Stimulated activated CD4-positive, alpha-beta T cell treated with anti-CD3 and anti-CD28 coated beads, Interleukin-12 subunit alpha, Interleukin-12 subunit beta, amount 100 ng/mL, for 24 hours (primary cell): ENCODE measurements at places on chromosomes 3 and 15.

DNA sequence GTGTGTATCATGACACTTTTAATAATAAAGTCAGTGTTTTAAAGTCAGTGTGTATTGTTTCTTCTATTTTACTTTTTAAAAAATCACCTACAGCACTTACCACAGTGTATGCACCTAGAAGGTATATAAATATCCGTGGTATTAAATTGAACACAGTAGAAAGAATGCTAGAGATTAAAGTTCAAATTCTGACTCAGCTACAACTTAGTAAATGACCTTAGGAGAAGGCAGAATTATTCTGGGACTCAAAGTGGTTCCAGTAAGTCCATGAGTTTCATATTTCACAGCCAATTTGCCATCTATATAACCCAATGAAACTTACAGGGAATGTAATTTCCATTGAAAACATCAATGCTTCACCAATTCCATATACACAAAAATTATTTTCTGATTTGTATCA, 52.7 kb upstream of the MAP4 start:
- DNase-seq = no peak

DNA sequence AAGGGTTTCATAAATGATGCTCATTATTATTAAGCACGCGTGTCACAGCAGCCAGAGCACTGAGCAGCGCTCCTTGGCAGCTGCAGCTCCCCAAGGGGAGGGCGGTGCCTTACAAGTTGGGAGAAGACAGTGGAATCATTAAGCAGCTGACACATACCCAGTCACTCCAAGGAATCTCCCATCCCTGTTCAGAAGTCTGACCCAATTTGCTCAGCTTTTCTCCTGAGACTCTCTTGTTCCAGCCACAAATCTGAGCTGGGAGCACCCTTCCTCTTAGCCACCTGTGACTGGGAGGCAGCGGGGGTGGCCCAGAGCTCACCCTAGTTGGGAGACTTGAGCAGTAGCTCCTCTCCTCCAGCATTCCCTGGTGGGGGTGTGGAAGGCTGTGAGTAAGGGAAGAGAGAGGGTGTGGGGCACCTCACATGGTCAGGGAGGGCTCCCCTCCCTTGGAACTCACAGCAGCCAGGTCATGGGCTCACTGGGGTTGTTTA, 64.3 kb downstream of the DUT start:
- DNase-seq = no peak

DNA sequence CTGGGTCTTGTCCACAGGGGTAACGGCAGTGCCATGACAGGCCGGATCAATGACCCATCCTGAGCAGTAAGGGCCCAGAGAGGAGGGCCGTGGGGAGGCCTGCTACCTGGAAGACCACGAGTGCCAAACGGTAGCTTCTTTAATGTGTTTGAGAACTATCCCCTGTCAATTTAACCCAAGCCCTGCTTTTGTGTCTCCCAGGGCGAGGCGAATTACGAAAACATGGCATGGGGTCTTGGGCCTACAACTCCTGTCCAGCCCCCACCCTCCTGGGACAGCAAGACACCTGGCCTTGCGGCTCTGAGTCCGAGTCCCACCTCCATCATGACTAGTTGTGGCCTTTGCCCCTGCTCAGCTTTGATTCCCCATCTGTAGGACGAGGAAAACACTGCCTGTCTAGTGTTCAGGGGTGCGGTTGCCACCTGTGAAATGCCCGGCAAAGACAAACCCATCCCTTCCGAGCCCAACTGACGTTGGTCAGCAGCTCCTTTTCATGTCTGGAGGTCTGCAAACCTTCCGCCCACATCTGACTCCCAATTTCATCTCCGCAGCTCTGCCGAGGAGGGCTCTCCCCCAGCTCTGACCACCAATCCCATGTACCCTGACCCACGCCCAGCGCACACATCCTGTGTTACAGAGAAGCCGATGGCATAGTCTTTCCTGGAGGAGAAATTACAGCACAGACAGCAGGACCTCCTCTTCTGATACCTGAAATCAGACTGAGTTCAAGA, 28.9 kb upstream of the SNRPA1 start:
- no peak for DNase-seq

DNA sequence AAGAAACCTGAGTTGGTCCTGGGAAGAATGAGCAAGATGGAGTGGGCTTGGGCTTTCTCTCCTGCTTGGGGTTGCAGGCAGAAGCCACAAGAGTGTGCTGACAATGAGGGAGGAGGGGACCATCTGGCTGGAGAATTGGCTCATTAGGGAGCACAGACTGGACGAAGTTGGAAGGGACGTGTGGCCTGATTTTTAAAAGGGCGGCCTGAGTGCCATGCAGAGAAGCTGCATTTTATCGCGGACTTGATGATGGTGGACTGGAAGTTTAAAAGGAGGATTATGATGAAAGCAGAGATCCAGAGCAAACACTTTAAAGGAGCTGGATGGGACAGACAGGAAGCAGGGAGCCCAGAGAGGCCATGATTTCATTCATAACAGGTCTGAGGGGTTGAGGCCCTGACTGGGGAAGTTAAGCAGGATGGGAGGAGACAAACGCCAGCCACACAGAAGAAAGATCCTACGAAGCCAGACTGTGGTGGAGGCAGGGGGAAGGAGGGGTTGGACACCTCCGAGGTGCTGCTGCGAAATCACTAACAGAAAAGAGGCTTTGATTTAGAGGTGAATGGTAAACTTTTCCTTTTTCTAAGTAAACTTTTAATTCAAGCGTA, 23.6 kb downstream of the TLNRD1 start:
- no peak for DNase-seq

DNA sequence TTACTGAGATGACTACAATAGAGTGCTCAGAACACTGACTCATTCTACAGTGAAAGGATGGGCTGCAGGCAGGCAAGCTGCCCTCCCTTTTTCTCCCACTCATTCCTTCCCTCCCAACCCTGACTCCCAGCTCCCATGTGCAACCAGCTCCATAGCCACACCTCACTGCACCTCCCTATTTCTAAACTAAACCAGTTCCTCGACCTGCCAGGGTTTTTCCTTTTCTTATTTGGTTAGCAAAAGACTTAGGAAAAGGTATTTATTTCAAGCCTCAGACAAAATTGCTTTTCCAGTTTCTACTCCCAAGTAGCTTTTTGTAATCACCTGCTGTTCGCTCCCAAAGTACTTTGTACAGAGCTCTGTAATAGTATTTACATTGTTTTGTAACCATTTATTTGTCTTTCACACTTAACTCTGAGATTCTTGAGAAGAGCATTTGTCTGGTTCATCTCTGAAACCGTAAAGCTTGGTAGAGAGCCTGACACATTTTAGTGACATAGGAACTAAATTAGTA, 2.2 kb downstream of the AADAC start:
- no peak for DNase-seq

DNA sequence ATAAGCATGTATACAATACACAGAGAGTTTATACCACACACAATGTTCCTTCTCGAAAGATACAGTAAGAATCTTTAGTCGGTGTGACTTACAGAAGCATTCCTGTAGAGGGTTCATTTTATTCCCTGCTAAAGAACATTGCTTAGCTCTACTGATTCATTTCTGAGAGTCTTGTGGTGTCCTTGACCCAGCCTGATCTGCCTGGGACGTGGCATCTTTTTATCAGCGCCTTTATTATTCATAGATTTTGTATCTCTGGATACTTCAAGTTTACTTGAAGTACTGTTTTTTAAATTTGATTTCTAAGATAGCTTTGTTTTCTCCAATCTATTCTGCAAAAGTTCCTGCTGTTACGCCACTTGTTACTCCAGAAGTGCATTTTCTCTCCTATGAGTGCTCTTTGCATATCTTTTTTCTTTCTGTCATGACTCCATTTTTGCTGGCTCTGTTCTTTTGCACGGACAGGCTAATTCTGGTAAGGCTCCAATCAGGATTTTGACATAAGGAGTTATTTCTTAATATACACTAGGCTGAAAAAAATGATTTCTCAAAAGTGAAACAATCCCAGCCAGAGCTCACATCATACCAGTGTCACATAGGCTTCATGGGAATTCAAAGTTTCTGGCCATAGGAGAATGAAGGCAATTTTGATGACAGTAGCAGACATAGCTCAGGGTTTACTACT, 114.5 kb upstream of the TNIK start:
- DNase-seq = no peak

- no peak for DNase-seq
Measured at GRCh38 chr15:38349251-38349650, 96.6 kb downstream of the SPRED1 start.

- DNase-seq = no peak
Measured at GRCh38 chr3:95123104-95123503, 1060.2 kb downstream of the NSUN3 start.

GRCh38 chr3:113717308-113717707, 20.9 kb upstream of the USF3 start:
- no peak for DNase-seq

DNA sequence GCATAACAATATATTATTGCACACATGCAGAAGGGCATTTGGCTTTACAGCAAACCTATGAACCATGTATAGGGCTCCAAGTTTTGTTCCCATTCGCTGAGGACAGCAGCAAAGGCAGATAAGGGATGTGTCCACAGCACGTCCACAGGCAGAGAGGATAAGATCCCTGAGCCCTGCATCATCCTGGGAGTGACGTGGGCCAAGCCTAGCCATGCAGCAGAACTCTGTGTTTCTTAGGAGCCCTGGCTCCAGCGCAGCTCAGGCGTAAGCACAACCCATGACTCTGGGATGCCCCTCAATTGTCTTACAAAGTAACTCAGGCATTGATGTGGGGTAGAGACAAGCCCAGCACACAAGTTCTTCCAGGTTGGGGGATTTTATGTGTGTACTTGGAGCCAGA, 194.3 kb upstream of the CTDSPL start:
- DNase-seq = no peak

DNA sequence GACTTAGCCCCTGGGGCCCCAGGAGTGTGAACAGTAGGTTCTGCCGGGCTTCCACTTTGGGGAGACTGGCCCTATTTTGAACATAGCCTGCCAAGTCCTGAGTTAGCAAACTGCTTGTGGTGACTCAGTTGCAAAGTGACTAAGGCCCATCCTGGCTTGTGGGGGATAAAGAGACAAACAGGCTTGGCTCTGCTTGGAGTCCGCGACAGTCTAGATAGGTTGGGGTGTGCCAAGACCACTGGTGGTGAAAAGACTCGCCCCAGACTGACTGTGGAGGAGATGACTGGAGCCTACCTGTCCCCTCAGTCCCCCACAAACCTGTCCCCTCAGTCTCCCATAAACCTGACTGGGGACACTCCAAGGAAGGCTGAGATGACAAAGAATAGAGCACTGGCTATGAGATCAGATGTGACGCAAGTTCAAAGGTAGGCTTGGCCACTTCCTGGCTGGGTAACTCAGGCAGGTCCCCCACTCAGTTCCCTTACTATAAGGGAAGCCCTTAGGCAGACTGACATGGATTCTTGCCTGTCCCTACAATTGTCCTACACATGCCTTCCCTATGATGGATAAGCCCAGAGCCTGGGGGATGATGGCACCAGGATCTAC, 4.3 kb downstream of the DNASE1L3 start:
- no peak for DNase-seq

- no peak for DNase-seq
Measured at GRCh38 chr15:38589502-38589901, 24.9 kb upstream of the RASGRP1 start.

DNA sequence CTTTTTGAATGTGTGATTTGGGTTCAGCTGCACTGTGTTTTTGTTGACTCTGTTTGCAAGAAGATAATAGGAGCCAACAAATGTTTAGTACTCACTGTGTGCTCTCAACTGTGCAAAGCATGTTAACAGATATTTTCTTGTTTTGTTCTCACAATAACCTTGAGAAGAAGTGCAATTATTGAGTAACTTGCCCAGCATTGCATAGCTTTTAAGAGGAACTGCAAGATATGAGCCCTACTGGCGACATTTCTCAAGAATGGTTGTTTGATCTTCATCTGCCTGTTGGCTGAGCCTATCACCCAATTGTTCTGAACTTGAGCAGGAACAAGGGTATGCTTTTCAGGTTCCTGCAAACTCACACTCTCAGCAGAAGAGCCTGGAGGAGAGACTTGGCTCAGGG, 43.4 kb upstream of the AGBL1 start:
- DNase-seq = no peak

GRCh38 chr3:102181175-102181920, 253.5 kb upstream of the ZPLD1 start:
- DNase-seq = no peak

- DNase-seq = no peak
Measured at GRCh38 chr3:6567241-6567640, 293.7 kb upstream of the GRM7 start.

GRCh38 chr15:39184701-39185390, 396.0 kb upstream of the THBS1 start:
- no peak for DNase-seq

DNA sequence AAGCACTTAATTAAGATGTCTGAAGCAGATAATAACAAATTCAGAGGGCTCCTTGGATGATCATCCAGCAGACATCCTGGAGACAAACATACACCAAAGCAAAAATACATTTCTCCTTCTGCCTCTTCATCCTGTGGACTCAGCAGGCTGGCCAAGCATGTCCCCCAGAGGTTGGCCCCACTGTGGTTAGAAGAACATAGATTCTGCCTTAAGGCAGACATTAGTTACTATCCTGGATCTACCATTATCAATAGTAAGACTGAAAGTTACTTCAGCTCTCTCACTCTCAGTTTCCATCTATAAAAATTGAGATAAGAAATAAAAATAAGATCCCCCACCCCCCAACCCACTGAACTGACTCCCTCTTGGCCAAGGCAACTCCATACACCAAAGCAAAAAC, 28.6 kb upstream of the TGFBR2 start:
- no peak for DNase-seq

GRCh38 chr15:83475551-83475950, 28.4 kb downstream of the SH3GL3 start:
- DNase-seq = no peak

GRCh38 chr3:35523838-35524237, 115.5 kb upstream of the ARPP21 start:
- no peak for DNase-seq
